RPMI7951 (cell line): ENCODE measurements at places on chromosomes 16 and 17.

DNA sequence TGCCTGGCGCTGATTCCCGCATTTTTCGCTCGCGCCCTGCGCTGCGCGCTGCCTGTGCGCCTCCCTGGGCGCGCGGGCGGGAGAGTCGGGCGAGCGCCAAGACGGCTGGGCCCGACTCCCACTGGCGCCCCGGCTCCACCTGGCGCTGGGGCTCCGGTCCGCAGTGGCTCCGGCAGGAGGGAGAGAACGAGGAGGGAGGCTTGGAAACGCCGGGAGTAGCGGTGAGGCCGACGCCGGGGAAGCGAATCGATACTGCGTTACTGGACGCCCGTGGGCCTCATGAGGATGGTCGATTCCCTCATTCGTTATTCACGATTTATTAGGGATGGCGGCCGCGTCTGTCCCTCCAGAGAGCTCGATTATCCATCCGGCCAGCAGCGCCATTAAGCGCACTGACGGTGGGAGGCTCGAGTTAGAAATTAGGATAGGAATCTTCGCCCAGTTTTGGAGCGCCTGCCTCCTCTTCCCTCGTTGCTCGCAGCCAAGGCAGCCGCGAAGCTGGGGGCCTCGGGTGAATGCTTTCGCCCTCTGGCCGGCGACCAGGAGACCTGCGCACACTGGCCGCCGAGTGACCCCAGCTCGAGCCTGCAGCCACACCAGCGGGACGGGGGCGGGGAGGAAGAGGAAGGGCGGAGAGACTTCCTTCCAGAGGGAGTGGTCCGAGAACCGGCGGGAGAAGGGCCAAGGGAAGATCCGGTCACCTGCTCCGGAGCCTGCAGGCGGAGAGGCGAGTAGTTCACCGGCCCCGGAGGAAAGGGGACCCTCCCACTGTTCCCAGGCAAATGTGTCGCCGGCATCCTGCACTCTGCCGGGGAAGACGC lies 1.3 kb upstream of the PCGF2 start:
- DNase-seq: peak; percentile 86

DNA sequence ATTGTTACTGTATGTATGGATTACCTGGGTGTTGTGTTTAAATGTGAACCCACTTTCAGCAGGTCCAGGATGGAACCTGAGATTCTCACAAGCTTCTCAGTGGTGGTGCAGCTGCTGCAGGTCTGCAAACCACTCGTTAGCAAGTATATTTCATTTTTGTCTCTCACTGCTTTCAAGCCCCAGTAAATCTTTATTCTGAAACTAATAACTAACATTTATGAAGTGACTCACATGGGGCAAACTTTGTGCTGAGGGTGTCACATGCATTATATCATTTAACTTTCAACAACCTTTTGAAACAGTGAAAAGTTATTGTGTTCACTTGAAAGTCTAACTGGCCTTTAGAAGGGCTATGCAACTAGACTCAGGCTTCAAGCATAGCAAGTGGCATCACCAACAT lies 98.9 kb upstream of the DYNLRB2 start:
- no peak for DNase-seq

DNA sequence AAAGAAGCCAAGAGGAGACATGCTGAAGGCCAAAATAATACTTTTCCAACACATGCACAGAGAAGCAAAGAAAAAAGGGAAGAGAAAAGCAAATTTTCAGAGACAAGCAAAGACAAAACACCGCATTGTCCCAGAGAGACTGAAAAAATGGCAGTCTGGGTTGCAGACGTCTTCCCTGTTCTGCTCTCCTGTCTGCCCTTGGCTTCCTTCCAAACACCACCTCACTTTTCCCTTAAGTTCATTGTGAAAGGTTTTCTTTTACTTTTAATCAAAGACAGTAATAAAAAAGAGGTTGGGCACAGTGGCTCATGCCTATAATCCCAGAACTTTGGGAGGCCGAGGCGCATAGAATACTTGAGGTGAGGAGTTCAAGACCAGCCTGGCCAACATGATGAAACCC lies 21.2 kb upstream of the VAT1L start:
- no peak for DNase-seq

DNA sequence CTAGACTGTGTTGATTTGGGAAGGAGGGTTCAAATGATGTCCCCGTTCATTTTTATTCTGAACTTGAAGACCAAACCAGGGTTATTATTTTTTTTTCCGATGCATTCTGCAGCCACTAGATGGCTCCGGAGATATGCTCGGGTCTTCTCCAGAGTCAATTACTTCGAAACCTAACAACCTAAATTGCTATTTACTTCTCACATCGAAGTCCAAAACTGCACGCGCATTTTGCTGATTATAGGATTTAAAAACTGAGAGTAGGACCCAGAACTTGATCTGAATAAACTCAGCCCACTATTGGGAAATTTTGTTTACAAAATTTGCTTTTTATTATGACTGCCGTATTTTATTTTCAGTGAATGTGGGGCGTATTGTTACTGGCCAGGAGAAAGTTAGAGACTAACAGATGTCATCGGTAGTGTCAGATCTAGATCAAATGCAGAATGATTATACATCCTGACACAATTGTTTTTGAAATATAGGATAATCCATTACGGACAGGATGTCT lies 263.8 kb downstream of the HS3ST3A1 start:
- peak; percentile 75 for DNase-seq

GRCh38 chr17:3887804-3888203 lies 5.0 kb downstream of the CAMKK1 start:
- DNase-seq: no peak

DNA sequence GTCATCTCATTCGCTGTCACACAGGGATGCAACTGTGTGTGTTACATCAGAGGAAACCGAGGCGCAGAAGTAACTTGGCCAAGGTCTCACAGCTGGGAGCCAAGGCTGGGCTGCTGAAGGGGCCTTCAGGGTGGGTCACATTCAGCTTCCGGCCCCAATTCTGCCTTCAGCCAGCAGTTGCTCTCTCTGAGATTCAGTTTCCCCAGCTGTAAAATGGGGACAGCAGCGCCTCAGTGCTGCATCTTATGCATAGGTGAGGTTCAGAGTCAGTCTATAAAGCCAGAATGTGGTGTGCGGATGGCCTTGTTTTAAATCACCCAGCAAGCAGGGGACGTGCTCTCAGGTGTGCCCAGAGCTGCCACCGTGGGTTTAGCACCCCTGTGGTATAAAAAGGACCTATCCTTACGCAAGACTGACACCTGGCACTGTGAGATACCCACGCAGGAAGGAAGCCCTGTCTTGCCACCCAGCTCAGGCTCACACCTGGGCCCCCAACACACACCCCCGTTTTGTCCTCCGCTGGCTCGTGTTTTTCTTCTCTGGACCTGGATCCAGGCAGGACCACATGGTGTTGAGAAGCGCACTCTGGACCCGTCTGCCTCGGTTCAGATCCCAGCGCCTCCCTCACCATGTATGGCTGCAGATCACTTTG lies 94.6 kb upstream of the GSE1 start:
- DNase-seq: no peak

DNA sequence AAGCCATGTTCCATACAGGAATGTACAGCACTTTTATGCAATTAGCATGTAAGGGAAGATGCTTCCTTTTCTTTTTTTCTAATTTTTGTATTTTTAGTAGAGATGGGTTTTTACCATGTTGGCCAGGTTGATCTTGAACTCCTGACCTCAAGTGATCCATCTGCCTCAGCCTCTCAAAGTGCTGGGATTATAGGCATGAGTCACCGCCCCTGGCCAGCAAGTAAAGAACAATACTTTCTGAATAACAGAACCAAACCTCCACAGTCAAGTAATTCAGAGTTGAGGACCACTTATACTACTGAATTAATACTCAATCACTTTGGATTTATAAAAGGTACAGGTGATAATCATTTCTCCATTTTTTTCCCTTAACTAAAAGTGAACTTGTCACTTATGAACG lies 13.0 kb downstream of the C16orf87 start:
- DNase-seq: peak; percentile 26

DNA sequence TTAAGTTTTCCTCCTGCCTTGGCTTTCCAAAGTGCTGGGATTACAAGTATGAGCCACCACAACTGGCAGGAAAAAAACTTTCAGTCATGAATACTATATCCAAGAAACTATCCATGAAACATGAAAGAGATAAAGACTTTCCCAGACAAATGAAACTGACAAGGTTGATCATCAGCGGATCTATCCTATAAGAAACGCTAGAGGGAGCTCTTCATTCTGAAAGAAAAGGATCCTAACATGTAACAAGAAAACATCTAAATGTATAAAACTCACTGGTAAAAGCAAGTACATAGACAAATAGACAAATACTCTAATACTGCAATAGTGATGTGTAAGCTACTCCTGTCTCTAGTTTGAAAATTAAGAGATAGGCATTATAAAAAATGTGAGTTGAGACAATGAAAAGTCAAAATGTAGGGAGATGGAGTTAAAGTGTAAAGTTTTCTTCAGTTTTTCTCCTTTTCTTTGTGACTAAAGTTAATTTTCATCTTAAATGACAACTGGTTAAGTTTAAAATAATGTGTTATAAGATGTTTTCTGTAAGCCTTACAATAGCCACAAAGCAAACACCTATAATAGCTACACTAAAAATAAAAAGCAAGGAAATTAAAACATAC lies 79.6 kb upstream of the TEKT1 start:
- DNase-seq: peak; percentile 43

DNA sequence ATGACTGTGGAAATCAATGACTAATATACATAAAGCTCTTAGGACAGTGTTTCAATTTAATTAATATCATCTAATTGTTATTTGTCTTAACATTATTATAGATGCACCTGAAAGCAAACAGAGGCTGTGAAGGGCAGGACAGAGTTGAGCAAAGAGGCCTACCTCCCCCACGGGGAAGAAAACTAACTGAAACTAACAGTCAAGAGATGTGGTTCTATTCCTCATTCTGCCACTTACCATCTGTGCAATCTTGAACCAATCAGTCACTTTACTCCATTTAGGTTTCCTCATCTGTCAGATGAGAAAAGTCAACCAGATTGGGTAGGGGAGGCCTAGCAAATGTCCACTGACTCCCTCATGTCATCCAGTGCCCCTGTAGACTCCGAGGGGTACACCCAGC lies 59.1 kb downstream of the C17orf67 start:
- no peak for DNase-seq

- DNase-seq: no peak
These were observed 8.2 kb downstream of the POLR2C start for GRCh38 chr16:57470711-57471110.

GRCh38 chr16:56742030-56742984 lies 12.4 kb downstream of the NUP93 start:
- peak; percentile 88 for DNase-seq

DNA sequence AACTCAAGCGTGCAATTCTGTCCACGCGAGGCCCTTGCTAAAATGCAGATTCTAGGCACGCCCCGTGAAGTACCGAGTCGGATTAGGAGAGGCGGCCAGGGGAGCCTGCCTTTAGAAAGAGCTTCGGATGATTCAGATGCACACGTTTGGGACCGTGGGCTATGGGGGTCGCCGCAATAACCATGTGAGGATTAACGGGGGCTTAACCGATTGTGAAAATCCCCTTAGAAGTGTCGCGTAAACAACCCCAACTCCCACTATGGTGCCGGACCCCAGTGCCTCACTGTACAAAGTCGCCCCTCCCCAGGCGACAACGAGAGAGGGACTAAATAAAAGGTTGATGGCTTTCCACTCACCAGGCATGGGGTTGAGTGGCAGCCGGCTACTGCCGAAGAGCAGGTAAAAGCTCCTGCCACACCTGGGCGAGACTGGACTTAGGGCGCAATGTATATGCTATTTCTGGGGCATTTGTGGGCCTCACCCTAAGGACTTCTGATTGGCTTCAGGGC lies 635 bp upstream of the SP2 start:
- DNase-seq: peak; percentile 18

DNA sequence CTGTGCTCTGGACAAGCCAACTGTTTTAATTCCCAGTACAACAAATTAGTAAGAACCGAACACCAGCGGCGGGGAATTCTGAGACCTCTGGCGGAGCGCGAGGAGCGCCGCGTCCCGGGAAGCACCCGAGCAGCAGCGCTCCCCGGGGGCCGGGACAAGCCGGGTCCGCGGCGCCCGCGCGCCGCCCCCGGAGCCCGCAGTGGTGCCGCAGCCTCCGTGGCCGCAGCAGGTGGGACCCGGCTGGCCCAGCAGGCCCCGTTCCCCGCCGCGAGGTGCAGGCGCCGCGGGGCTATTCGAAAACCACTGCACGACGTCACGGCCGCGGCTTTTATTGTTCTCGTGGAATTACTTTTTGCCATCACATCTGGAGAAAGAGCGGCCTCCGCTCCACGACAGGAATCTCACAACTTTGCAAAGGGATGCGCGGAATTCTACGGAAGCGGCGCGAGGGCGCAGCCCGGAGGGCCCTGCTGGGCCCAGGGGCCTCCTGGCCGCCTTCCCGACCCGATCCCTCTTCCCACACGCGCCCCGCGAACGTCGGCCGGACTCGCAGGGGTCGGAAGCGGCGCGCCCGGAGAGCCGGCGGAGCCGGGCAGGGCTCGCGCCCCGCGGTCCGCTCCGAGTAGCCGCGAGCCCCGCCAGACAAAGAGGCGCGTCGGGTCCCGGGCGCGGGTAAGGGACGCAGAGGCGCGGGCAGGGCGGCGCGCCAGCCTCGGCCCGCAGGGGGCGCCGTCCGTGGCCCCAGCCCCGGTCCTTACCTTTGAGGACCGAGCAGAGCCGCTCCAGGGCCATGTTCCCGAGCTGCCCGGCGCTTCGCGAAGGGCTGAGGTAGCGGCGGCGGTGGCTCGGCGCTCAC lies 696 bp downstream of the NETO2 start:
- DNase-seq: peak; percentile 70

GRCh38 chr17:55314784-55315491 lies 50.2 kb downstream of the HLF start:
- DNase-seq: no peak

DNA sequence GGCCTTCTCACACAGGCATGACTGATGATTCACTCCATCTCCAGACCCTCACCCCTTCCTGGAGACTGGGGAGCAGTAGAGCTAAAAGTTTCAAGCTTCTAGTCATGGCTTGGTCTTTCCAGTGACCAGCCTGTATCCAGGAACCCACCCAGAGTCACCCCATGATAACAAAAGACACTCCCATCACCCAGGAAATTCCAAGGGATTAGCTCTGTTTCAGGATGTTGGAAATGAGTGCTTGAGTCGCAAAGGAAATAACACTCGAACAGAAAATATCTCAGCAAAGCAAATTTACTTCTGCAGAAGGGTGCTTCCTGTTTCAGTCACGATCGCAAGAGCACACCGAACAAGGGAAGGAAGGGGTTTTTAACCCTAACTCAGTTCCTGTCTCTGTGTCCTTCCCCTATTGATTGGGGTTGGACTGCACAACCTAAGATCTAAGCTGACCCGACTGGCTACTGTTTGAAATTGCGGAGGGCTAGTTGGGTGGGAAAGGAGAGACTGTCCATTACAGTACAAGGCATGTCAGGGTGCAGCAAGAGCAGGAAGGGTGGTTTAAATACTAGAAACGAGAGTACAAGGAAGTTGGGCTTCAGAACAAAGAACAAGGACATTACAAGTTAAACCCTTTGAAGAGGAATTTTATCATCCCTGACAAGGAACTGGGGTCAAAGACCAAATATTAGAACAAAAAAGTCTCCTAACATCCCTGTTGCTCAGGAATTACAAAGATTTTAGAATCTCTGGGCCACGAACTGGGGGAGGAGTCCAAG lies 224.4 kb upstream of the CACNG5 start:
- no peak for DNase-seq

GRCh38 chr17:80043963-80044362 lies 7.5 kb downstream of the CCDC40 start:
- no peak for DNase-seq

- no peak for DNase-seq
These were observed 29.5 kb downstream of the SBK1 start for GRCh38 chr16:28321700-28322411.

GRCh38 chr17:72754513-72754912 lies 338.0 kb downstream of the SLC39A11 start:
- no peak for DNase-seq

- DNase-seq: no peak
These were observed 56.0 kb downstream of the HLF start for GRCh38 chr17:55320594-55321426.
